ENCODE measurements at places on chromosomes 3 and 15. TPM values are rescaled to one million over a fixed set of nuclear protein-coding genes. Genes with fewer than 3 reads are reported as not detected.

NBEAL2 gene
- 0.95 TPM for total RNA-seq

PCLAF gene
- total RNA-seq: 605 TPM

PLA2G4D gene
- total RNA-seq: not detected

PDIA3 gene
- 229 TPM for total RNA-seq

ACP3 gene
- total RNA-seq: not detected

- H3K27me3 ChIP-seq: peaks cover under 1% of the 10 kb centered on the region
- H3K4me3 ChIP-seq: no peak overlapping the region
- no peaks in the 10 kb centered on the region for H3K4me1 ChIP-seq
- no peaks in the 10 kb centered on the region for H3K36me3 ChIP-seq
- no peak for DNase-seq
These were observed 21.8 kb downstream of the WDR53 start for GRCh38 chr3:196546537-196546936.

GRCh38 chr3:14231145-14231990, 52.8 kb downstream of the LSM3 start:
- H3K4me1 ChIP-seq: peaks cover 6% of the 10 kb centered on the region
- H3K27me3 ChIP-seq: no peaks in the 10 kb centered on the region
- H3K4me3 ChIP-seq: no peak overlapping the region
- no peak for DNase-seq
- H3K36me3 ChIP-seq: no peaks in the 10 kb centered on the region

GRCh38 chr3:194404365-194405140, 5.5 kb upstream of the GP5 start:
- H3K27me3 ChIP-seq: no peaks in the 10 kb centered on the region
- H3K36me3 ChIP-seq: peaks cover 28% of the 10 kb centered on the region
- DNase-seq: peak; percentile 34
- no peaks in the 10 kb centered on the region for H3K4me1 ChIP-seq
- no peak overlapping the region for H3K4me3 ChIP-seq

DNA sequence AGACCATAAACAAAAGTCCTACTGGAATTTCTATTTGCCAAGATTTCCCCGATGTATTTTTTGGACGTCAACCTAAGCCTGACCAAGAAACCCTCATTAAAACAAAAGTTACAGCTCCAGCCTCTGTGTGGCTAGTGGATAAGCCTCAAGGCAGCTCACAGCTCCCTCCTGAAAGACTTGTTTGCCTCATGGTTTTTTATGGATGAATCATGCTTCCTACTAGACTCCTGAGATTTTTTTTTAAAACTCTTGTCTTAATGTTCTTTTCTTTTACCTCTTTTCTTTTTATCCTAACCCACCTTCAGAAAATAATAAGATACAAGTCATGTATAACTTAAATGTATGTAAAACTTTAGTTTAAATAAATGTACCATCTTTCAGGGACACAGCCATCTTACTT, 52.4 kb downstream of the SUCNR1 start:
- no peaks in the 10 kb centered on the region for H3K4me1 ChIP-seq
- no peaks in the 10 kb centered on the region for H3K27me3 ChIP-seq
- no peak overlapping the region for H3K4me3 ChIP-seq
- H3K36me3 ChIP-seq: no peaks in the 10 kb centered on the region
- DNase-seq: peak; percentile 8

DNA sequence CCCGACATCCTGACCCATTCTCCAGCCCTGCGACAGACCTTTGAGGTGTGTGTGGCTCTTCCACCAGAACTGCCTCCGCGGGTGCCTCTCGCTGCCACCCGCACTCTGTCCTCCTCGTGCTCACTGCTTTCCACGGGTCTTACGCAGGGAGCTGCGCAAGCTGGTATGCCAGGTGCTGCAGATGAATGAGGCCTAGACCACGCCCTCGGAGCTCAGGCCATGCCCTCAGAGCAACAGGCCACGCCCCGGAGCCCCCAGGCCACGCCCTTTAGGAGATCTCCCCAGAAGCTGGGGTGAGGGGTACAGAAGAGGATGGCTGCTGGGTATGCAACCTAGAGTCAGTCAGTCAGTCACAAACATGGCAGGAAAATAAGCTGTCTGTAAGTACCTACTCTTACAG, 300.3 kb downstream of the GABRG3 start:
- H3K36me3 ChIP-seq: no peaks in the 10 kb centered on the region
- H3K4me3 ChIP-seq: no peak overlapping the region
- no peaks in the 10 kb centered on the region for H3K4me1 ChIP-seq
- no peaks in the 10 kb centered on the region for H3K27me3 ChIP-seq
- H3K27ac ChIP-seq: no peak overlapping the region

DNA sequence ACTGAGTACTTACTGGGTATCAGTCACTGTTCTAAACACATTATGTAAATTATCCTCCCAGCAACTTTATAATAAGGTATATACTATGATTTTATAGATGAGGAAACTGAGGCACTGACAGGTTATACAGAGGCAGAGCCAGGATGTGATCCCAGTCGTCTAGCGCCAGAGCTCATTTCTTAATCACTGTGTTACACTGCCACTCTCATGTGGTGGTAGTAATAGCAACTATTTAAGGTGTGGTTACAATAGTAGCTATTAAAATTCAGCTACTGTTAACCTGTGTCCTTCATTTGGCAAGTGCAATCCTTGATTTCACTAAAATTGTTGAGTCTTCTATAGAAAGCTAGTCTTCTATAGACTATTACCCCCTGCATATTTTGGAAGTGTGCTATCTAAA, 43.1 kb upstream of the TRPC1 start:
- H3K4me1 ChIP-seq: no peaks in the 10 kb centered on the region
- no peak overlapping the region for H3K4me3 ChIP-seq
- no peak overlapping the region for H3K27ac ChIP-seq
- H3K27me3 ChIP-seq: no peaks in the 10 kb centered on the region

- no peaks in the 10 kb centered on the region for H3K27me3 ChIP-seq
- H3K4me1 ChIP-seq: no peaks in the 10 kb centered on the region
- H3K4me3 ChIP-seq: no peak overlapping the region
These were observed 17.7 kb downstream of the ENTPD3 start for GRCh38 chr3:40404591-40405198.

GRCh38 chr15:28930476-28931291, 44.9 kb downstream of the APBA2 start:
- no peaks in the 10 kb centered on the region for H3K4me1 ChIP-seq
- H3K4me3 ChIP-seq: no peak overlapping the region

DNA sequence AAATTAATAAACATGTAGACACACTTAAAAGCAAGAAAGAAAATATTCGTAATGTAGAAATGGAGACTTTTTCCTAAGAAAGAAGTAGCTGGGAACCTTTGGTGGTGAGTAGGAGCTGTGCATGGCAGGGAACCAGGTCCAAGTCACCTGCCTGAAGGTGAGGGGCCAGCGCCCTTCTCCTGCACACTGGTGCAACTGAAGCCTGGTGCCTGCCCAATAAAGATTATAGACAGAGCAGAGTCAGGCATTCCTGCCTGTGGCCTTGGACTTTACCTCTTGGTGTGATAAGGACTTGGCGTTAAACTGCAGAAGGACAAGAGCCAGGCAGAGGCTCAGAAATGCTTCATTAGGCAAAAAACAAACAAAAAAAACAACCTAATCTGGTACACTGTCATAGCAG, 14.2 kb downstream of the CFAP91 start:
- H3K27me3 ChIP-seq: no peaks in the 10 kb centered on the region
- H3K4me1 ChIP-seq: peaks cover 6% of the 10 kb centered on the region

DNA sequence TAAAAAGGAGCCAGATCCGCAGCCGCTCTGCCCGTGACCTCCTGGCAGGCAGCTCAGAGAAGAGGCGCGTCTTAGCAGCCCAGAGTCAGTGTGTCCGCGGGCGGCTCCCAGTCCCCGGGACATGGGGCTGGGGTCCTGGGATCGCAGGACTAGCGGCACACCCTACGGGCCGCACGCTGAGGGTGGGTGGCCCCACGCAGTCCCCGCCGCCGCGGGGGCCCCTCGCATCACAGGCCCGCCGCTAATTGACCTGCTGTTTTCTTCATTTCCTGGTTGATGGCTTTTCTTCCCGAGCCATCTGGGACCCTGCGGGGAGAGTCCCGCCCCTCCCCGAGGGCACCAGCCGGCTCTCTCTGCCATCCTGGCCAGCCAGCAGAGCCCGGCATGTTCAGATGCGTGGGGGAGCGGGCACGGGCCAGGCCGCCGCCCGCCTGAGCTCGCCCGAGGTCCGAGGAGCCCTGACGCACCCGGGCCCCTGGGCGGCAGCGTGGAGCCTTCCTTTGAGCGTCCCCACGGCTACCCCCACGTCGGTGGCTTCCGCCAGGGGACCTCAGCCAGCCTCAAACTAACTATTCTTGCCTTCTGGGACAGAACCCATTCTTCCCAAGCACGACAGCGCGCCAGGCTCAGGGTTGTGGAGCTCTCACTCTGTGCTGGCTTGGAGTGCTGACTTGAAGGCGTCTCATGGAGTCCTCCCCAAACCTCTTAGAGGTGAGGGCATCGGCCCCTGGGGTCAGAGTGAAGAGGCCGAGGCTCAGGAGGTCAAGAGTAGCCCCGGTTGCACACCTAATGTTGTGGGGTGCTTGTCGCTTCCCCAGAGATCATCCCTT, 34.6 kb upstream of the CACNA2D3 start:
- no peak overlapping the region for H3K27ac ChIP-seq
- H3K36me3 ChIP-seq: no peaks in the 10 kb centered on the region
- H3K4me3 ChIP-seq: no peak overlapping the region
- DNase-seq: no peak
- H3K4me1 ChIP-seq: no peaks in the 10 kb centered on the region

All from SJCRH30 (cell line).